H54 (cell line): ENCODE measurements at places on chromosomes 7 and 10.

- no peak for DNase-seq
Observed at GRCh38 chr10:82908096-82908495, 1033.1 kb downstream of the NRG3 start.

- DNase-seq: no peak
Observed at GRCh38 chr10:50538555-50539398, 85.0 kb downstream of the SGMS1 start.

DNA sequence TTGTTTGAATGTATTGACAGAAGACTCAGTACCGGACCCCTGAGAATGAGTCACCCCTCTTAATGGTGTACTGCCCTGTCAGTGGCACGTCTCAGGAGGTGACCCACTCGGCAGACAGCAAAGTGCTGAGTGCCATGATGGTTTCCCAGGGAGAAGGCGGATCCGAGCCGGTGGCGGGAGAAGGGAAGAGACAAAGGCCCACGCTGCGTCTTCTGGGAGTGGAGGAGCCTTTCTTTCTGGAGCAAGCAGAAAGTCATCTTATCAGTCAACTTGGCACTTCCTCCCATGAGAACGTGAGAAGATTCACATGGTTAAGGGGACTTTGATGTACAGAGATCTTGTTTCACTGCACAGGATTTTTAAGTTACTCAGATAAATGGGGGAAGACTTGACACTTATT lies 14.6 kb upstream of the PPP2R2D start:
- DNase-seq: no peak

DNA sequence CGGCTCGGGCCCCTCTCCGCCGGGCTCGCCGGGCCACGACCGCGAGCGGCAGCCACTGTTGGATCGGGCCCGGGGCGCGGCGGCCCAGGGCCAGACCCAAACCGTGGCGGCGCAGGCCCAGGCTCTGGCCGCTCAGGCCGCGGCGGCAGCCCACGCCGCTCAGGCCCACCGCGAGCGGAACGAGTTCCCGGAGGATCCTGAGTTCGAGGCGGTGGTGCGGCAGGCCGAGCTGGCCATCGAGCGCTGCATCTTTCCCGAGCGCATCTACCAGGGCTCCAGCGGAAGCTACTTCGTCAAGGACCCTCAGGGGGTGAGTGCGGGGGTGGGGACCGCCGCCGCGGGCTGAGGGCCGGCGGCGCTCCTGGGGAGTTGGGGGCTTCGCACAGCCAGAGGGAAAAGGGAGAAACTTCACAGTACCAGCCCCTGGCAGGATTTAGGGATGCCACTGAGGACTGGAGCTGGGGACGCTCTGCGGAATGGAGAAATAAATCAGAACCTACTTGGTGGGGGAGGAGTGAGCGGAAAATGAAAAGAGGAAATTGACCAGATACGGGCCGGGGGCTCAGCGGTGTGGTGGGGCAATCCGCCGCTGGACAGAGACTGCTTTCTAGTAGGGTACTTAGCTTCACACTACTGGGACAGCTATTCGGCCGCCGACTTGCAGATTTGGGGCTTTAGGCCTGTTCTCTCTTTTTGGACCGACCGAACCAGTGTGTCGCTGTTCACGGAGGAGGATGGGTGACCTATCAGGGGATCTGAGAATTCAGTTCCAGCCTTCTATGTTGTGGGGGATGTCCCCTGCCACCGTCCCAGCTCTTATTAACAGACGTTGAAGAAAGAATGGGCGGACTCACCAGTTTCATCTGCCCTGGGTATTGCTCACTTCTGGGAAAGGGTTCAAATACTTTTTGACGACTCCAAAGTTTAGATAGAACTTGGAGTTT lies 669 bp downstream of the PI4K2A start:
- peak; percentile 39 for DNase-seq

DNA sequence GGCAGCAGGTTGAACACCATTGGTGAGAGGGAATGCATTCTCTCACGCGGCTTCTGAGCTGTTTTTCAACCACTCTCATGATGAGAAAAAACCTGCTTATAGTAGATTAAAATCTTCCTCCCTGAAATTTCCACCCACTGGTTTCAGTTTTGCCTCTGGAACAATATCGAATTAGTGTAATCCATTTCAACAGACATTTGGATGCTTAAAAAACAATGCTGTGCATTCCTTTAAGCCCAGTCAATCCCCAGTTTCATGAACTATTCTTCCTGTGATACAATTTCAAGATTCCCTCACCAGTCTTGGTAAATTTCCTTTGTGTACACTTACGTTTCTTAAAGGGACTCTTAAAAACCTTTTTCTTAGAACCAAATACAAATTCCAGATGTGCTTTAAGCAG lies 89.6 kb downstream of the ITIH5 start:
- no peak for DNase-seq

DNA sequence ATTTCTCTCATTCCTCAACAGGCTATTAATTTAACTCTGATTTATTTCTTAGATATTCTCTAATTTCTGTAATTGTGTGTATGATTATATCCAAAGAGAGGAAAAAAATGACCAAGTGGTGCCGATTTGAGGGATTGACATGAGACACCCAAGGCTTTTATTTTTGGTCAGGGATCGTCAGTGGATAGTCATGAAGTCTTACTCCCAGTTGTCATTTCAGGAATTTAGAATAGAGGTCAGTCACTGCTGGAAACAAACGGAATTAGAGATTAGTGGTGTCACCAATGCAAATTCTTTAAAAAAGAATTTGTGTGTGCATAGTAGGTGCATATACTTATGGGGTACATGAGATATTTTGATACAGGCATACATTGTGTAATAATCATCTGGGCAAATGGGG lies 26.8 kb upstream of the AGR3 start:
- DNase-seq: no peak

DNA sequence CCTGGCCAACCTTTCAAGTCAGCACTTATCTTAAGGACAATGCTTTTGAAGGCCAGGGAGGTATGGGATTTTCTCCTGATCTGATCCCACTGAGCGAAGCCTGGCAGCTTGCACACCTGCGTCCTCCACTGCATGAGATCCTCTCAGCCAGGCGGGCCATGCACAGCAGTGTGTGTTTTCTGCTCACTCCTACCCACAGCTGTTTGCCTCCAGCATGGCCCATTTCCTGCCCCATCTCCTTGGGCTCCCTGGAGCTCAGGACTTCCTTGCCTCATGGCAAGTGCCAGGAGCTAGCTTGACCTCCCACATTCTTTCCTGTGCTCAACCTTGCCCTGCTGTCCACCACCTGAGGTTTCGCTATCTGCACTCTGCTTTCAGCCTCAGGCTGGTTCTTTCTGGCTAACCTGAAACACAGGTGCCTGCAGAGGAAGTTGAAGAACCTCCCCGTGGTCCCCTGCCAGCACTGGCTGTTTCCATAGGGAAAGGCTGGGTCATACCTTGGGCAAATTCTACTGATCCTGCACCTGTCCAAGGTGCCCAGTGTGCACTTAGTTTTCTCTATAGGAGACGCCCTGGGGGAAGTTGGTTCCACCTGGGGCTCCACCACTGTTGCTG lies 43.9 kb upstream of the EEPD1 start:
- no peak for DNase-seq

- no peak for DNase-seq
Observed at GRCh38 chr7:128859232-128860157, 3.2 kb upstream of the ATP6V1F start.

DNA sequence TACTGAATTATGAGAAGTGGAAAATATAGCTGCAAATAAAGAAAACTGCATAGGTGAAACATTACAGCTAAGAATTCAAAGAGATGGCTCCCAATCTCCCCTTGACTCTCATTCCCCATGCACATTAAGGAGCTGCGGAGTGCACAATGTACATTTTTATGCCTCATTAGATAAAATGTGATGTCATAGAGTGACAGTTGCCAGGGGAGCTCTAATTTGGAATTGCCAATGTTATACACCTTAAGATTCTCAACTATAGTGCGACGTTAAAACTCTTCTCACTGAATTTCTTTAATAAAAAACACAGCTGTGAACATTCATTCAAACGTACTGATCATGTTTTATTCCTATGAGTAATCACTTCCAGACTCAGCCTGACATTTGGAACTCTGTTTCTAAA lies 386.9 kb upstream of the CELF2 start:
- DNase-seq: no peak

DNA sequence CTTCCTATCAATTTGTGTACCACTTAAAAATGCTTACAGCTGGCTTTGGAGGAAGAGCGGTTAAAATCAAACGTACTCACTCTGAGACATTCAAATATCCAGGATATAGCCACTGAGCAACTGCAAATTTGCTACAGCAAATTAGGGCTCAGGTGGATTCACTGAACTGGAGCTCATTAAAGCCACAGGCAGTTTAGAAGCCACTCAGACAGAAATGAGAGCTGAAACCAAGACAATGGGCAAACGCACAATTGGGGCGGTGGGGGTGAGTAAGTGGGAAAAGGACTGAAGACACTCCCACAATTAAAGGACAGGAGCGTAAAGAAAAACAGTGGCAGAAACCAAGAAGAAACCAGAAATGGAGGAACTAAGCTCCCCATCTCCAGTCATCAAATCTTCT lies 20.5 kb downstream of the MPP7 start:
- no peak for DNase-seq

DNA sequence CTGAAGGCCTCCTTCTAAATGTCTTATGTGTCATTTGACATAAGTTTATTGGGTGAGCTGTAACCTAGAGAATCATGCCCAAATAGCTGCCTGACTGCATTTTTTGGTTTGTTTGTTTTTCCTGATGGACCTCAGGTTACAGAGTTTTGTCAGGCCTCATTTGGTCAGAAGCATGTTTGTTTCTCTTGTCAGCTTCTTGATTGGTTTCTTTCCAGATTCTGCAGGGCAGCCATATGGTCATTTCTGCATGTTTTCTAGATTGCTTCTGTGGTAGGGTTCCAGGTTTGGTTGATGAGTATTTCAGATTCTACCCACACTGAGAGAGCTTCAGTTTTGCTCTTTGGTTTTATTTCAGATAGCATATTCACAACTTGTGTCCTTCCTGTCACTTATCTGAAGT lies 28.0 kb downstream of the GLCCI1 start:
- DNase-seq: no peak

- DNase-seq: no peak
Observed at GRCh38 chr10:61919646-61920215, 18.2 kb downstream of the ARID5B start.

DNA sequence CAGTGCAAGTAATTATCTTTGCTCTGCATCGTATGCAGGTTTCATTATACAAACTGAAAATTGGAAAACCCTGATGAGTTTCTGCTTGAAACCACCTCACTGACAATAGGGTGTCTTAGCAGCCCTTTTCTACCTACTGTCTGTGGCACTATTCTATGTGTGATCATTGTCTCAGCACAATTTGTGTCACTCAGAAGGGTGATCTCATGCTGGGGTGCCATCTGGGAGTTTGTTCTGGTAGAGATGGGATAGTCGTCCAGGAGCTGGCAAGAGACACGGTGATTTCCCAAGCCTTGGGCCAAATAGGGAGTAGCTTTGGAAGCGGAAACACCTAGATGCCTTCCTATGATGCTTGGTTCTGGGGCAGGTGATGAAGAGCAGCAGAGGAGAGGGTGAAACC lies 186.3 kb downstream of the FRMD4A start:
- DNase-seq: no peak

GRCh38 chr7:17679458-17679857 lies 260.8 kb downstream of the SNX13 start:
- no peak for DNase-seq

GRCh38 chr10:124539935-124540641 lies 78.5 kb downstream of the LHPP start:
- DNase-seq: peak; percentile 27

DNA sequence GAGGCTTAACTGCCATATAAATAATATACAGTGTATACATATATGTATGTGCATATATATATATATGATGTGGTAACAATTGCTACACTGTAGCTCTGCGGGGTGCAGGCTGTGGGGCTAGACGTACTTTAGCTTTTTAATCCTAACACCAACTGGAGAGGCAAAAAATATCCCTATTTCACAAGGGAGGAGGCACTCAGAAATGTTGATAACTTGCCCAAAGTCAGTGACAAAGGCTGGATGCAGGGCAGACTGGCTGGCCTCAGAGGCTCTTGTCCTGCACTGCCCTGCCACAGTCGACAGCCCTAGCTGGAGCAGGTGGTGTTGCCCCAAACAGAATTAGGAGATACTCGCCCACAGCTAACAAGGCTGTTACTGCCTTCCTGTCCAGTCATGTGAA lies 1.5 kb upstream of the RELN start:
- DNase-seq: no peak

GRCh38 chr7:151482883-151483710 lies 36.6 kb downstream of the RHEB start:
- no peak for DNase-seq

DNA sequence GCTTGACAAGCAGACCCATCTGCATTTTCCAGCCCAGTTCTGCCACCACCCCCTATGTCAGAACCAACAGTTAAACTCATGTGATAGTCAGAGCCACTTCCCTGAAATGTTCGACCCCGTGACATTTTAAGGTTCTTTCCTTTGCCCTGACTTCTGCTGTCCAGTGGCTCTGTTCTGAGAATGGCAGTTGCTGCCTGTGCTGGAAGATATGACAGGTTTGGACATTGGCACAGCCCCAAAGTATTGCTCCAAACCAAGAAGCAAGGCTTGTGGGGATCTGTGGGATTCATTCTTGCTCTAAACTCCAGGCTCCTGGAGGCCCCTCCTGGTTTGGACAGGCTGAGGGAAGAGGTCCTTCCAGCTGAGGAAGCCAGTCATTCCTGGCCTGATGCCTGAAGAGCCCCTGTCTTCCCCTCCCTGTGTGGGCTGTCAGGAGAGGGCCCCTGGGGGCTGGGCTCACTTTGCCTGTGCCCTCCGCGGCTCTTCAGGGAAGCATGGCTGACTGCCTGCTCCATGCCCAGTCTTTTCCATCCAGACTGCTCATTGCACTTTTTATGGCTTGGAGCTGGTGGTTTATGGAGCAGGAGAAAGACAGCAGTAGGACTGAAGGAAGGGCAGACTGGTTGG lies 138.0 kb downstream of the CDH23 start:
- no peak for DNase-seq

DNA sequence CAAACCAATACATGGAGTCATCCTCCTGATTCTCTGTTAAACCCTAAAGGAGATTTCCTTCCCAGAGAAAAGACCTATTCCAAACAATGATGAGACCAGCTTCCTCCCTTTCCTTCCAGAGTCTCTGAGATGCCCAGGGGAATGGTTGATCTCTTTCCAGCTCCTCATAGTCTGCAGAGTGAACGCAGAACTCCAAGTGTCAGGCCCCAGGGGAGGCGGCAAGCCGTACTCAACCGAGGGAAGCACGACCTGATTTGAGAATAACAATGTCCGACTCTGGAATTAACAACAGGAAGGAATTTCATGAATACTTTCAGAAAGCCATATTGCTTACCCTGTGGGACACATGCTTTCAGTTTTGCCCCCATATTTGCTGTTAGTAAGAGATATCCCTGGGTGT lies 241.7 kb upstream of the GLI3 start:
- no peak for DNase-seq

DNA sequence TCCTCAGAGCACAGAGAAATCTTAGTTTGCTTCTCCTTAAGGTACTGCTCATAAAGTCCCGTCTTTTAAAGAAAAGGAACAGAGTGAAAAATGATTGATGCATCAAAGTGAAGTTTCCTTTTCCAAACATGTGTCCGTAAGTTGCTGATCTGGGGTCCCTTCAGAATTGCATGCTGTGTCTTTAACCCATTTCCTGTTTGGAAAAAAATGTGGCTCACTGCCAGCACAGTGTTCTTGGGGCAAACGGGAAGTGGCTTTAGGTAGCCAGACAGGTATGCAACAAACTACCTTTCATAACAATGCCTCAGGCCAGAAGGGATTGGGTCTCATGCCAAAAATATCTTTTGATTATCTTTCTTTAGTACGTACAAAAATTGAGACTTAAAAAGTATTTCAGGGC lies 50.9 kb downstream of the TFAM start:
- DNase-seq: no peak
